CD4-positive, alpha-beta T cell treated with Interleukin-1 beta for 1 hour (primary cell): ENCODE measurements at places on chromosomes 5 and 9.

- no peak for DNase-seq
Observed at GRCh38 chr9:125513303-125513667, 193.7 kb downstream of the MAPKAP1 start.

DNA sequence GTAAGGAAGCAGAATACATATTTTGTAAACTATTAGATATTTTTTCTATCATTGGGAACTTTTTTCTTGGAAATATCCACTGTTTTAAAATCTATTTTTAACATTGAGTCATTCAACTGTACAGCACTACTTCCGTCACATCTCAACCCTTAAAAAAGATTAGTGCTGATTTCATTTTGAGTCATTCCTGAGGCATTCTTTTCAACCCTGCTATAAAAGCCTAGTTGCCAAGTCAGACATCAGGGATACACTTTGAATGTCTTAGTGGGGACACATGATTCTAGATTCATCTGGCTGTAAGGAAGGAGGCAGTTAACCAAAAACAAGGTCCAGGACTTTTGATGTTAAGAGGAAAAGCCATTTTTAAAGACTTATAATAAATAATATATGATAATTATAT is 160.9 kb downstream of the GIN1 start:
- no peak for DNase-seq

DNA sequence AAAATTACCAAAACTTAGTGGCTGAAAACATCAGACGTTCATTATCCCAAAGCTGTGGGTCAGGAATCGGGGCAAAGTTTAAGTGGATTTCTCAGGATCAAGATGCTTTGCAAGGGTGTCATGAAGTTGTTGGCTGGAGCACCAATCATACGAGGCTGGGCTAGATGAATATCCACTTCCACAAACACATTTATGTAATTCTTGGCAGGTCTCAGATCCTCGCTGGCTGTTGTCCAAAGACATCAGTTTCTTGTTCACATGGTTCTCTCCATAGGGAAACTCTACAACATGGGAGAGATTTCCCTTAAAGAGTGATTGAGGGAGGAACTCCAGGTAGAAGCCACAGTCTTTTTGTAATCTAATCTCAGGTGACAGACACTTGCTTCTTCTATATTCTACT is 20.2 kb upstream of the CCDC192 start:
- no peak for DNase-seq

- peak; percentile 23 for DNase-seq
Observed at GRCh38 chr9:15403155-15403554, 19.5 kb upstream of the SNAPC3 start.

GRCh38 chr9:134326724-134327601 is 708 bp downstream of the RXRA start:
- DNase-seq, result no peak

DNA sequence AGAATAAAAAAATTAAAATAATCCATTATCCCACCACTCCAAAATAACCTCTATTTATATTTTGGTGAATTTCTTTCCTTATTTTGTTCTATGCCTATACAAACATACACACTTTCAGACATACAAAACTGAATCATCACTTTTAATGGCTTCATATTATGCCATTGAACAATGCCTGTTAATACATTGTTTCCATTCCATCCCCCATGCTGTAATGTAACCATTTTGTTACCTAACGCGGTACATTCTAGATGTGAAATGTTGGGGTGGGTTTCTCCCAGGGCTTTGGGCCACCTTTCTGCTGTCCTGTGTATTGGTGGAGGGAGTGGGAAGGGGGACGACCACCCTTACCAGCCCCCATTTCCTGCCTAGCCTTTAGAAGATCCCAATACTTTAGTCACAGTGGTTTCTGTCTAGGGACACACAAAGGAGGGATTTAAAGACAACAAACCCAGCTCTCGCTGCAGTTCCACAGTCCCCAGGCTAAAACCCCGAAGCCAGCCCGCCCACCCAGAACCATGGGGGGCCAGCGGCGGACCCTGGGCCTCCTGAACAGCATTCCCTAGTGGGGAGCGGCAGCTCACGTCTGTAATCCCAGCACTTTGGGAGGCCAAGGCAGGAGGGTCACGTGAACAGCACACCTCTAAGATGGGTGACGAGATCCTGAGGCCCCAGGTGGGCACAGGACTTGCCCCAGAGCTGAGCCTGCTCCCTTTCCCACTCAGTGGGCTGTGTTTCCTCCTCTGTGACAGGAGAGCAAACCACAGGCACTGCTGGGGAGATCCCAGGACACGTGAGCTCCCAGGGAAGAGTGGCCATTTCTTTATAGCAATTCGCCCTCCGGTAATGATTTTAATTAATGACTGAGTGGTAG is 56.9 kb upstream of the STXBP1 start:
- no peak for DNase-seq

DNA sequence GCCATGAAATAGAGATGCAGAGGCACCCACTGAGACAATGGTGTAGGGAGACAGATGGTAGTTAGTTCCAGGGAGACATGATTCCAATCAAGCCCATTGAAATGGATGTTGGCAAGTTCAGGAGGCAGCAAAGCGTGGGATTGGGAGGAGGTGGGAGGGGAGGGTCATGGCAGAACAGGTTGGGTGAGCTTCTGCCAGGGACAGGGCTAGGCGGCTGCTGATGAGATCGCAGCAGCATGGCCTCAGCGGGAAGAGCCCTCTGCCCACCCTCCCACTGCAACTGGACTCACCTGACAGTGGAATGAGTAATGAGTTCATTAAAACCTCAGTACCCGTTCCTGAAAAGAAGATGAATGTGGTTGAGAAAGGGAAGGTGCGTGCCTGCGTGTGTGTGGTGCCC is 418.2 kb downstream of the CDK5RAP2 start:
- no peak for DNase-seq

GRCh38 chr9:116416421-116416820 is 262.8 kb downstream of the PAPPA start:
- DNase-seq, result no peak

DNA sequence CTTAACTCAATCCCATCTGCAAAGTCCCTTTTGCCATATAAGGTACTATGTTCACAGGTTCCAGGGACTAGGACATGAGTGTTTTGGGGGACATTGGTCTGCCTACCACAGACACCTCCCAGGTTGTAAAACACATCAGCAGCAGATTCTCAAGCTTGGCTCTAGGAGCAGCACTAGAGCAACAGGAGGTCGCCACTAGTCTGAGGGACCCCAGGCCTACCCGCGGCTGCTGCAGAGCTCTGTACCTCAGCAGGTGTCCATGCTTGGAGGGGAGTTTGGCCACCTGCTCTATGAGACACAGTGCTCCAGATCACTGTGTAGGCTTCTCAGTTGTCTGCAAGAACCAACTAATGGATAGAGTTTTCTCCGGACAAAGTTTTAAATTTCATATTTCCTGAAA is 262.2 kb upstream of the ARRDC3 start:
- DNase-seq, result no peak

- no peak for DNase-seq
Observed at GRCh38 chr9:72360324-72360723, 4.7 kb downstream of the ZFAND5 start.
